ENCODE measurements at places on chromosomes 6 and 20.

GRCh38 chr6:101400326-101401135 is 7.0 kb downstream of the GRIK2 start:
- DNase-seq = no peak

GRCh38 chr6:137863091-137863797 is 3.8 kb upstream of the TNFAIP3 start:
- no peak for DNase-seq

DNA sequence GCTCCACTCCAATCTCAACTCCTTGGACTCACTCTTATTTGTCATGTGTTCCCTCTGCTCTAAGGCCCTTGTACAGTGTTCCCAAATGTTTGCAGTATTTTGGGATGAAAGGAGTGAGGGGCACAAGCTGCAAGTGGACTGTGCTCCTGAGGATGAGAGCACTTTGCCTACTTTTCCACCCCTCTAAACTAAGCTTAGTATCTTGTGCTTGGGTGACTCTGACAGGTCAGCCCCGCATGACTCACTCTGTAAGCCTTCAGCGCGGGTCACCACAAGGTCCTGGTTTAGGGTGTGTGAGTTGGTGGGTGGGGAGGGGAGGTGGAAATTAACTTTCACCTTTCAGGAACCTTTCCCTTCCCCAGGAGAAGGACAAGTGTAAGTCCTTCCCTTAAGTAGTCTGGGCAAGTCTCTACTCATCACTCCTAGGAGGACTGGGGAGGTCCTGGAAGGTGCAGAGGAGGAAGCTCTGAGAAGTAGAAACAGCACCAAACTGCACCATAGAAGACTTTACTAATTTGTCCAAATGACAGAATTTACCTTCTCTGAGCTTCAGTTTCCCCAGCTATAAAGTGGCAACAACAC is 68.8 kb upstream of the EPB41L1 start:
- DNase-seq = no peak

DNA sequence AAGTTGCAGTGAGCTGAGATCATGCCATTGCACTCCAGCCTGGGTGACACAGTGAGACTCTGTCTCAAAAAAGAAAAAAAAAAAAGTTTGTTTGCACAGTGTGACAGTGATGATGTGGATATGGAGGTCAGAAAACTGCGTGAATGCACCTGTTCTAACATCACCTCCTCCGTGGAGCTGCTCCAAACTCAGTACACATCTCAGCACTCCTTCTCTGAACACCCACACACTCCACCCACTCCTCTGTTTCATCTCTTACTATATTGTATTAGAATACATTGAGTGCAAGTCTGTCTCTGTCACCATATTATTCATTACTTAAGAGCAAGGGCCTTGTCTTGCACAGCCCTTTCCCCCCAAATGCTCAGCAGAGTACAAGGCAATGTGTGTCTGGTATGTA is 51.5 kb upstream of the ENPP4 start:
- no peak for DNase-seq

GRCh38 chr6:57432919-57433684 is 115.7 kb downstream of the PRIM2 start:
- DNase-seq = no peak

DNA sequence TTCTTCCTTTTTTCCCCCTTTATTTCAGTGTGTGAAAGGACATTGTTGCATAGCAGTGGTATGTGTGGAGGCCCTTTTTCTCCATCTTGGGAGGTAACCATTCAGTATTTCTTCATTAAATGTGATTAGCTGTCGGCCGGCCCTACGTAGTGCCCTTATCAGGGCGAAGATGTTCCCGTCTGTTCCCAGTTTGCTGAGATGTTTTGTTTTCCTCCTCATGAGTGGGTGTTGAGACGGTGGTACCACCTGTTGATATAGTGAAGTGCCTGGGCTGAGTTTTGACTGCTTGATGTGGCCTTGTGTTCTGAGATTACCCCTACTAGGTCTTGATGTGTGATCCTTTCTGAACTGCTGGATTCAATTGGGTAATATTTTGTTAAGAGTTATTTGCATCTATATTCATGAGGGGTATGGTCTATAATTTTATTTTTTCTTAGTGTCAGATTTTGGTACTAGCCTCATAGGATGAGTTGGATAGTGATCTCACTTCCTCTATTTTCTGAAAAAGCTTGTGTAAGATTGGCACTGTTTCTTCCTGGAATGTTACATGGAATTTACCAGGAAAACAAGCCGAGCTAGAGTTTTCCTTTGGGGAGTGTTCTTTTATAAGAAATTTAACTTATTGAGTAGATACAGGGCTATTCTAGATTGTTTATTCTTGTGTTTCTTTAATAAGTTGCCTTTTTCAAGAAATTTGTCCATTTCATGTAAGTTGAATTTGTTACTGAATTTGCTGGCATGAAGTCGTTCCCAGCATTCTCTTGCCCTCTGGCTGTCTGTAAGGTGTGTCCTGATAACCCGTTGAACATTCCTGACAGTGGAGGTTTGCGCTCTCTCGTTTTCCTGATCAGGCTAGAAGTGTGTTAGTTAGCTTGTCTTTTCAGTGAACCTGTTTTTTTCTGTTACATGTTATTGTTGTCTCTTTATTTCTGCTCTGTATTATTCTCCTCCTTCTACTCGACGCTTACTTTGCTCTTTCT is 4.3 kb downstream of the MTG2 start:
- DNase-seq = no peak

DNA sequence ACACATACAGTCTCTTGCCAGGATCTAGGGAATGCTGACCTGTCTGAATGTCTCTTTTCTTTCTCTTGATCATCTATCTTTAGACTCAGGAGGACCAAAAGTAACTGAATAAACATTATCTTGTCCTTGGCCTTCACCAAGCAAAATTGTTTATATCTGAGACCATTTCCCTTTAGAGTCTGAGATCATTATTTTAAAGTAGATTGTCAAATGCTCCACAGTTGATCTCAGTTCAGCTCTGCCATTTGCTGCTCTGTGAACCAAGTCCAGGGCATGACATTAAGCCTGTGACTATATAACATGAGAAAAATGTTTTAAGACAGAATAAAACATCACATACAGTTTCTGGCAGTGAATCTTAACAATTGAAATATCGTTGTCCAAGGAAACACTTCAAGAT is 148.3 kb upstream of the NRSN1 start:
- DNase-seq = no peak

- no peak for DNase-seq
Observed at GRCh38 chr6:75210885-75211739, 5.3 kb upstream of the COL12A1 start.

GRCh38 chr6:167835260-167835659 is 8.5 kb downstream of the AFDN start:
- no peak for DNase-seq

DNA sequence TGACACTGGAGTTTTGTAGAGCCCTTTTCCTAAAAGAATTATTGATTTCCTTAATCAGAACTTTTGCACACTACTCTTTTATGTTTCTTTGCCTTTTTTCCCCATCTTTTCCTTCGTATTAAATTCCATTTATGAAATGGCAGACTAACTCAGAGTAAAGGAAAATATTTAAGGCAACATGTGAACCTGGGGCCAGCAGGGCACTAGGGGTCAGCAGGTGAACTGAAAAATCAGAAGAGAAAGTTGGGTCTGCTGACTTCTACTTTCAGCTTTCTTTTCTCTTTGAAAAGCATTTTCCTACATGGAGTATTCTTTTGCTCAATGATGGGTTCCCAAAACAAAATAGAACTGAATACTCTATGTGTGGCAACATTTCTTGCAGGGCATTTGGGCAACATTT is 226.6 kb upstream of the EXOC2 start:
- DNase-seq = no peak

GRCh38 chr6:7615611-7616383 is 25.8 kb downstream of the SNRNP48 start:
- peak; percentile 13 for DNase-seq

- DNase-seq = no peak
Observed at GRCh38 chr6:120857422-120857821, 476.9 kb downstream of the TBC1D32 start.

GRCh38 chr6:87382861-87383260 is 24.9 kb upstream of the CFAP206 start:
- no peak for DNase-seq

GRCh38 chr6:53048431-53049195 is 16.6 kb upstream of the FBXO9 start:
- DNase-seq = no peak

DNA sequence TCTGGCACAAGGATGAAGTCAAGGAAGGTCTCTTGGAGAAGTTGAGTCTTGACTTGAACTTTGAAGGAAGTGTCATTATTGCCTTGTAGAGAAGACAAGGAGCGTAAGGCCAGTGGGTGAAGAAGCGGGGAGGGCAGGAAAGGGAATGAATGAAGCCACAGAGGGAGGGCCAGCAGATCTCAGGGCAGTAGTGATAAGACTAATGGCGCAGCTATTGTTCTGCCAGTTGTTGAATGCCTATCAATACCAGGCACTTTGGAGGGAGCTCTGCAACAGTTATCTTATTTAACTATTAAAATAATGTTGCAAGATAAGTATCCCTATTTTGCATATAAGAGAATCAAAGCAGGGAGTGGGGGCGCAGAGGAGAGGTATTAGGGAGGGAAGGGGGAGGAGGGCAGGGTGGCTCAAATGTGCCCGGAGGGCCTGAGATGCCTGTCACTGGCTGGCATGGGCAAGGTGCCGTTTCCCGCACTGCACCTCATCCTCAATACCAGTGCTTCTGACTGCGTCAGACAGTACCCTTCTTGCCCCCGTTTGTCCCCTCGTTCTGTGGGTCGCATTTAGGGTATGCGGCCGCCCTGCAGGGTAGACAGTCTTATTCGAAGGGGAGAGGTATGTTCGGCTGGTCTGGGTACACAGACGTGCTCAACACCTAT is 109.8 kb downstream of the ZDHHC14 start:
- no peak for DNase-seq

- DNase-seq = no peak
Observed at GRCh38 chr6:133741375-133741861, 147.5 kb upstream of the TCF21 start.

DNA sequence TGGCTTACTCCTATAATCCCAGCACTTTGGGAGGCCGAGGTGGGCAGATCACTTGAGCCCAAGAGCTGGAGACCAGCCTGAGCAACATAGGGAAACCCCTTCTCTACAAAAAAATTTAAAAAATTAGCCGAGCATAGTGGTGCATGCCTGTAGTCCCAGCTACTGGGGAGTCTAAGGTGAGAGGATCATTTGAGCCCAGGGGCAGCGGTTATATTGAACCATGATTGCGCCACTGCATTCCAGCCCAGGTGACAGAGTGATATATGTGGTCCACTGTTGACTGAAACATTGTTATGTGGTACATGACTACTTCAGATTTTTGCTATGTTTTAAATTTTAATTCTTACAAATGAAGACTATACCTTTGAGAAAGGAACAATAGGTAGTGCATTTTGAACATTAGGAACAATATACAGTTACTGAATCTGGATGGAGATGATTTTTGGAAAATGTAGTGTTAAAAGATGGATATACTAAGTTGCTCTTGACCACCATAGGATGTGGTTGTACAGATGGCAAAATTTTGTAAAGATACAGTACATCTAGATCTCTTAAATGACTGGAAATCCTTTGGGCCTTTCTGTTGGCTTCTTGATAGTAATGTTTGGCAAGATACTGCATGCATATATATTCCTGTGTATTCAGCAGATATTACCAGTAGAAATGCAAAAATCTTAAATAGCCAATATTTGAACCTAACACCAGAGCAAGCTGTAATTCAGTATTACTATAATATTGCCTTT is 35.9 kb downstream of the MAPK14 start:
- DNase-seq = no peak

DNA sequence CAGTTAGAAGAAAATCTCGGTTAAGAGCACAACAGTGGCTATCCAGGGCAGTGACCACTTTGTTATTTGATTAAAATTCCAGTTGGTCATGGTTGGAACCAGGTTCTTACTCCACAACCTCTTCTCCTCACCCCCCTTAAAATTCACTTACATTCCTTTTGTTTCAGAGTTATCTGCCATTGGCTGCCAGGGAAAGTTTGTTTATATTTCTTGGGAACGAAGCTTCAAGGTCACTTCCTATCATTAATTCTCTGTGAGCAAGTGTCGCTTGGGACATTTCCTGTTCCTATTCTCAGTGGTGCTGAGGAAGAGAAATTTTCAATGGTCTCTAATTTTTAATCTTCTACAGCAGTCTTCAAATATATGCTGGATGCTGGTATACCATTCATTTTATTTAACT is 121.1 kb upstream of the COL21A1 start:
- no peak for DNase-seq

DNA sequence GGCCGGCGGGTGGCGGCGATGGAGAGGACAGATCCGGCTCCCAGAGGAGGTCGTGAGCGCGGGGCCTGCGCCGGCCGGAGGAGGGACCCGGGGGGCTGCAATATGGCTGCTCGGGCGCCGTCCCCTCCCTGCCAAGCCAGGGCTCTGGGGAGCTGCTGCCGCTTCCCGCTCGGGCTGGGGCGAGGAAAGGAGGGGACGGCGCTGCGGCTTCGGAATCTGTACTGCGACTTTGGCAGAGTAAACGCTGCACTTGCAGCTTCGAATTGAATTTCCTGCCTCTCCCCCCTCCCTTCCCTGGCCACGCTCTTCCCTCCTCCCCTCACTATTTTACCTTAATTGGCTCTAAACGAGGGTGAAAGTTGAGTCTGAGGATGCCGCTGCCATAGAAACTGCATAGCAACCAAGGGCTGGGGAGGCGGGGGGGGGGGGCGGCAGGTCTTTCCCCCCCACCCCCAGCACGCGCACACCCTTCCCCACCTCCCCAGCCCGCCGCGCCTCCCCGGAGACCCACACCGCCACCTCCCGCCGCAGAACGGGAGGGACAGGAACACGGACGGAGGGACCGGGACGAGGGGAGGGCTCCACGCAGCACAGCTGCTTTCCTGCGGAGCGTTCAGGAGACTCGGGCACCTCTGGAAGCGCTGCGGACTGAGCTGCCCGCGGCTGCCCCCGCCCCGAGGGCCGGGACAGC is 93.9 kb downstream of the RNASET2 start:
- peak; percentile 32 for DNase-seq

DNA sequence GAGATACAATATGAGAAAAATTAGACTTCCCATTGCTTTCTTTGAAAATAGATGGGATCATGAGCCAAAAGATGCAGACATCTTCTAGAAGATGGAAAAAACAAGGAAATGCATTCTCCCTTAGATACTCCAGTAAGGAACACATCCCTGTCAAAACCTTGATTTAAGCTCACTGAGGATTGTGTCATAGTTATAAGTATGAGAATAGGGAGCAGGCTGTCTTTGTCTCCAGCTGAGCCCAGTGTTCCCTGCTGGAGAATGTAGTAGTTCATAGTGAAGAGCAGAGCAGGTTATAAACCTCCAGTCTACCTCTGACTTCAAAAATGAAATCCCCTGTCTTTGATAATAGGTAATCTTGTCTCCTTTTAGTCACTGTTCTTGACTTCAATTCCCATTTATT is 589.9 kb downstream of the PHF3 start:
- no peak for DNase-seq
